ENCODE measurements at places on chromosomes 16 and 17.

GRCh38 chr17:61219460-61219859 lies 180.2 kb upstream of the TBX2 start:
- DNase-seq, result no peak

DNA sequence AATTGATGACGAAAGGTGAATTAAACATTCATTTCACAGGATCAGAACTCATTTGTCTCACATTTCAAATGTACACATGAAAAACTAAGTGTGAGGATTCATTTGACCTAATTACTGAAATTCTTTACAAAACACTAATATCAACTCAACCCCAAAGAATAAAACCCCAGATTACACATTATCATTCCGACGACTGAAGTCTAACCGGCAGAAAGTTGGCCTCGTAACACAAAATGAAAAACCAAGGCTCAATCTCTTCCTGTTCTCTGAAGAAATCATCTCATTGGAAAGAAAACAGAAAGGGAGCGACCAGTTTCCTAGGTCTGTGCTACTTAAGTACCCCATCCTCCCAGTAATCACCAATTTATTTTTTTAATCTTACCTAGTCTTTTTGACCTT lies 1.8 kb downstream of the JPT1 start:
- DNase-seq, result no peak

DNA sequence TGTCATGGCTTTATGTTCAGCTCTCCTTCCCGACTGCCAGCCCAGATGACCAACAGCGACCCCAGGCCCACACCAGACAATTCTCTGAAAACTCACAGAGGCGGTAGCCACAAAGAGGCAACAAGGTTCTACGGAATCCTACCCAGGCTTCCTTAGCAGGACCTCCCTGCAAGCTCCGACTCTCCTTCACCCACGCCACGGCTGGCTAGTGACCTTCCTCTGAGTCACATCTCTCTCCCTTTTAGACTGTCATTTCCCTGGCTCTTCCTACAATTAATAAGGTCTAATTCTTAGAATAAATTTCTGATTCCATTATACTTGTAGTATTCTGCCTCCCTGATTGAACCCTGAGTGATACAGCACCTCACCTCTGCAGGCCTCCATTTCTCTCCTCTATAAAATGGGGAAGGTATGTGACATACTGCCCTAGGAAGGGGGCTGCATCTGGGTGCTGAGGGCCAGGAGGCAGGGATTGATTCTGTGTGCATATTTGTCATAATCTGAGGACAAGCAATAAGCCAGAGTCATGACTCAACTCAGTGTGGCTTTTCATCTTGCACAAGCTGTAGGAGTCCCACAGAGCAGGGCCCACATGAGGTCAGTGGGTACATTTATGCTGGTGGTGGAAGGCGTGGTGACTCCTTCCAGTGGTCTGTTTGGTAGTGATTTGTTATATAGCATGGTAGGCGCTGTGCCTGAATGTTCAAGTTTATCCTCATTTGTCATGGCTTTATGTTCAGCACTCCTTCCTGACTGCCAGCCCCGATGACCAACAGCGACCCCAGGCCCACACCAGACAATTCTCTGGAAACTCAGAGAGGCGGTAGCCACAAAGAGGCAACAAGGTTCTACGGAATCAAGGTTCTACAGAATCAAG lies 46.2 kb downstream of the SMPD3 start:
- DNase-seq, result no peak

GRCh38 chr17:79864147-79864546 lies 24.9 kb upstream of the CBX4 start:
- DNase-seq, result no peak

- no peak for DNase-seq
Observed at GRCh38 chr17:38890410-38890746, 20.5 kb downstream of the LASP1 start.

GRCh38 chr16:9139965-9140364 lies 48.5 kb downstream of the HAPSTR1 start:
- DNase-seq, result no peak

- no peak for DNase-seq
Observed at GRCh38 chr17:64547319-64547718, 40.5 kb downstream of the CEP95 start.

DNA sequence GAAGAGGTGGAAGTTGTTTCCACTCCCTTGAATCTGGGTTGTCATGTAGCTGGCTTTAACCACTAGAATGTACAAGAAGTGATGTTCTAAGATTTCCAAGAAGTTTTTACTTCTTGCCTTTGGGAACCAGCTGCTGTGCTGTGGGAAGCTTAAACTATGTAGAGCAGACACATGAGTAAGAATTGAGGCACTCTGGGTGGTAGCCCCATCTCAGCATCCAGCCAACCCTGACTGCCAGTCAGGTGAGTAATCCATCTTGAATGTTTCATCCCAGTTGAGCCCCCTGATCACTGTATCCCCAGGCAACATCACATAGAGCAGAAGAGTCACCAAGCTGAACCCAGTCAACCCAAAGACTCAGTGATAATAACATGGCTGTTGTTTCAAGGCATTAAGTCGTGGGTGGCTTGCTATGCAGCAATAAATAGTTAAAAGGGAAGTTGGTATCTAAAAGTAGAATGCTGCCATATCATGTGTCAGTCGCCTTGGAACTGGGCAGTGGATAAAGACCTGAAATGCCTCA lies 62.8 kb upstream of the GPR139 start:
- no peak for DNase-seq

DNA sequence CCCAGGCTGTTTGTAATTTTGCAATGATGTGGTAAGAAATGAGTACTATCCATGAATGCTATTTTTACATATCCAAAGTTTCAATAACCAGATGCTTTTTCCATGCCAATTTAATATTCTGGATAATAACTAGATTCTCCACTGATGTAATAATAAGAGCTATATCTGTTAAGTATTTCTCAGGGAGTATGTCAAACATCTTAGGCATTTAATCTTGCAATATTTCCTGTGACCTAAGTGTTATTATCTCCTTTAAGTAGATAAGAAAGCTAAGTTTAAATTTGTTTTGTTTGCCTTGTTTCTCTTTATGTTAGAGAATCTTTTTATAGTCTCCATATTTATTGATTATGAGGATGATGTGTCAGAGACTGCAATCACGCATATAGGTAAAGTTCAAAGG lies 32.3 kb upstream of the HS3ST3A1 start:
- no peak for DNase-seq

GRCh38 chr17:47272491-47272890 lies 18.9 kb downstream of the ITGB3 start:
- no peak for DNase-seq

DNA sequence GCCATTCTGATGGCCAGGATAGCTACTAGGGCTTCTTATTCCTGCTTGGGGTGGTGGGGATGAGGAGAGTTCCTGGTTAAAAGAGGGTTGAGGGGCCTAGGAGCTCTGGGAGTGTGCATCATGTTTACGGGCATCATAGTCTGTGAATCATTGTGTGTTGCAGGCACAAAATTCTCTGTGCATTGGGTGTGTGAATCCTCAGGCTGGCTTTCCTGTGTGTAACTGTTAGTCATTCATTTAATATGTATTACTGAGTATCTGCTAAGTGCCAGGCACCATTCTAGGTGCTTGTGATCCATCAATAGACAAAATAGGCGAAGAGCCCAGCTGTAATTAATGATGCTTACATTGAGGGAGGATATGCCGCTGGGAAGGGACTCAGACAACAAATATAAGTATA lies 5.8 kb downstream of the PPY start:
- no peak for DNase-seq

DNA sequence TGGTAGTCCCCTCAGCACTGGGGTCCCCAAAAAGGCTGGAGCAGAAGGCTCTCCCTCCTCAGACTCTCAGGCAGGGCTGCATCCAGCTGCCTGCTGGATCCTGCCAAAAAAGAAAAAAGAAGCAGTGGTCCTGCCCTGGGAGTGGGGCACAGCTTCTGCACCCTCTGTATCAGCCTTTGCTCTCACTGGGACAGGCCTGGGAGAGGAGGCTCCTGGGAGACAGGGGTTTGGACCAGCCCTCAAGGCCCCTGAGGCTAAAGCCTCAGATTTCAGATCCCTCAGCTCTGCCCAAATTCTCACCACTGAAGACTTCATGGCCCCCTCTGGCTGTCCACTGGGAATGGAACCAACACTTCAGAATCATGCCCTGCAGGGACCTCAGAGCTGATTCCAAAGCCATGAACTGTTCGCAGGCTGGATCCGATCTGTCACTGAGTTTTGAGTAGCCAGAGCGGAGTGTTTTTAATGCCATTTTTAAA lies 96.9 kb downstream of the C16orf78 start:
- no peak for DNase-seq

DNA sequence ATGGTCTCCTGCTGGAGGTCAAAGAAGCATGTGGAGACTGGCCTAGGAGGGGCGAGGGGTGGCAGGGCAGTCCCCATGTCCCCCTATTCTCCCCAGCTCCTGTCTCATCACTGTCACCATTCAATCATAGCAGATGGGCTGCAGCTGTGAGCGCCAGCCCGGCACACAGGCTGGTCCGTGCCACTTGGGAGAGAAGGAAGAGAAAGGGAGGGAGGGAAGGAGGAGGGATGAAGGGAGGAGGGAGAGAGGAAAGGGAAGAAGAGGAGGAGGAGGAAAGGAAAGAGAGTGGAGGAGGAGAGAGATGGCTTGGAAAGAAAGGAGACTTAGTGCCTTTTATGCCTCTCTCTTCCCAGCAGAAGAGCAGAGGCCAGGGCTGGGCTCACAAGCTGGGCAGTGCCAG lies 12.4 kb downstream of the NEUROD2 start:
- no peak for DNase-seq

- no peak for DNase-seq
Observed at GRCh38 chr17:60671482-60671881, 6.2 kb upstream of the BCAS3 start.

DNA sequence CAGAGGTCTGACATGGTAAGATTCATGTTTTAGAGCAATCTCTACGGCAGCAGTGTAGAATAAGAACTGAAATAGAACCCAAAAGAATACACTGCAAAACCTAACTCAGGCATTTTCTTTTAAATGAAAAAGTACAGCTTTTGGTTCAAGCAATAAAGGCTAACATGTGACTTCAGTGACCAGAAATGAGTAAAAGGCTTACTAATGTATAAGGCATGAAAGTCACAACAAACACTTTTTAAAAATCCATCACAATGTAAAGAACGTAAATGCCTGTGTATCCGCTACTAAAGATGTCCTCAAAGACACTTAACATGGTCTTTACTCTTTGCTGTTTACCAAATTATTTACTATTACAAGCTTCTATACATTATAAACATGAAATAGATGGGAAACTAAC lies 16.6 kb downstream of the KIAA0753 start:
- no peak for DNase-seq

DNA sequence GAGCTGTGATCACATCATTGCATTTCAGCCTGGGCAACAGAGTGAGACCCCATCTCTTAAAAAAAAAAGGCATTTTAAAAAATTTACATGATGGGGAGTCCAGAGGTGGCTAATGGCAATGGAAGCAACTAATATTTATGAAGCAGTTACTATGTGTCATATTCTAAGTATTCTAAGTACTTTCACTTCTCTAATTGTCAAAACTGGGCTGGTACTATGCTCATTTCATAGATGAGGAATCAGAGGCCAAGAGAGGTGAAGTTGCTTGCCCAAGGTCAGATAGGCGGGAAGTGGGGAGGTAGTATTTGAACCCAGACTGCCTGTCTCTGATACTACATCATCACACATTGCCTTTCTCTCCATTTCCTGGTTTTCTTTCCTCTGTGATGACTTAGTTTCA lies 50.7 kb downstream of the SLC5A11 start:
- no peak for DNase-seq

- DNase-seq, result no peak
Observed at GRCh38 chr17:28258347-28258887, 60.6 kb upstream of the TMEM97 start.

GRCh38 chr17:75843577-75844529 lies at the start of gene UNC13D:
UNC13D (minus strand) TSS chr17:75844404; CDS start chr17:75844337, 67 bp downstream.
- DNase-seq, result no peak

- no peak for DNase-seq
Observed at GRCh38 chr16:22372882-22373661, 1.3 kb downstream of the CDR2 start.

DNA sequence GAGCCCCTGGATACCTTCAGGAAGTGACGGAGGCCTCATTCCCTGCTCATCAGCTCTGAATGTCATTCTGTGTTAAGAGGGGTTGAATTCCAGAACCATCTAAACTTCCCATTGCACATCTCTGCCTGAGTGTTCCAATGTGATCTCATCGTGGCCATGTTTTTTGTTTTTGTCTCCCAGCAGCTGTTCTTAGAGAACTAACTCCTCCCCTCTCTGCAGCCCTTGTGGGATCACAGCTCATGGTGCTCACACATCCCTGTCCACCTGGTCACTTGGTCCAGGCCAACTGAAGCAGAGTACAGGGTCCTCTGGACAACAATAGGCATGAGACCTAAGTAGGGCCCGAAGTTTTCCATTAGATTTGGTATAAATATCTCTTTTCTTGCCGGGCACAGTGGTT lies 6.0 kb upstream of the SYT17 start:
- DNase-seq, result no peak

GRCh38 chr17:79562192-79562930 lies 48.5 kb downstream of the RBFOX3 start:
- no peak for DNase-seq

DNA sequence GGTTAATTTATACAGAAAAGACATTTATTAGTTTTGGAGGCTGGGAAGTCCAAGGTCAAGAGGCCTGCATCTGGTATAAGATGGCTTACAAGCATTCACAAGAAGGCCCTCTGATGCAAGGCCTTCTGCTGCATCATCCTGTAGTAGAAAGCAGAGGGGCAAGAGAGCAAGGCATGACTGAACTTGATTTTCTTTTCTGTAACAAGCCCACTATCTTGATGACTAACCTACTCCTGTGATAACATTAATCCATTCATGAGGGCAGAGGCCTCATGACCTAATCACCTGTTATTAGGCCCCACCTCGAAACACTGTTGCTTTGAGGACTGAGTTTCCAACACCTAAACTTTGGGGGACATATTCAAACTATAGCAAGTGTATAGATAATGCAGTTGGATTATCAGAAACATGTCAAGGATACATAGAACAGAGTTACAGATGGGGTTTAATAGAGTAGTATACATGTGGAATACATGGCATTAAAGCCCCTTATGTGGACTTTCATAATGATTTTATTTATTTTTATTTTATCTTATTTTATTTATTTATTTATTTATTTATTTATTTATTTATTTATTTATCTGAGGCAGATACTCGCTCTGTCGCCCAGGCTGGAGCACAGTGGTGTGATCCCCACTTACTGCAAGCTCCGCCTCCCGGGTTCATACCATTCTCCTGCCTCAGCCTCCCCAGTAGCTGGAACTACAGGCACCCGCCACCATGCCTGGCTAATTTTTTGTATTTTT lies 88.2 kb downstream of the CHD9 start:
- DNase-seq, result no peak

GRCh38 chr16:53913920-53914319 lies 210.0 kb downstream of the FTO start:
- DNase-seq, result no peak
